ENCODE measurements at places on chromosomes 16 and 17.

DNA sequence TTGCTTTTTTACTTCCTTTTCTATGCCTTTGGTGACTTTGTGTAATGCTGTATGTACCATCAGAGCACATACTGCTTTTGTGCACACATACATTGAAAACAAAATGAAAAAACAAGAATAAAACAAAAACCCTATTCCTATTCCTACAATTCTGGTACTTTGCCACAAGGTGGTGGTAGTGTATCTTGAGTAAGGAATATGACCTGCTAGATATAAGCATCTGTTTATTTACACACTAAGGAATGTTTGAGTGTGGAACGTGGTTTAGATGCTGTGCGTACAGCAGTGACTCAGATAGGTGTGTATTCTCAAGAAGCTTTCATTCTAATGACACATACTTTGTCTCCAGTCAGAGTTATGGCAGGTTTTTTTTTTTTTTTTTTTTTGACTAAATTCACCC lies 606.2 kb downstream of the WWOX start:
- peak; percentile 24 for DNase-seq

- peak; percentile 19 for DNase-seq
Measured at GRCh38 chr16:66020642-66021041, 345.8 kb upstream of the CDH5 start.

DNA sequence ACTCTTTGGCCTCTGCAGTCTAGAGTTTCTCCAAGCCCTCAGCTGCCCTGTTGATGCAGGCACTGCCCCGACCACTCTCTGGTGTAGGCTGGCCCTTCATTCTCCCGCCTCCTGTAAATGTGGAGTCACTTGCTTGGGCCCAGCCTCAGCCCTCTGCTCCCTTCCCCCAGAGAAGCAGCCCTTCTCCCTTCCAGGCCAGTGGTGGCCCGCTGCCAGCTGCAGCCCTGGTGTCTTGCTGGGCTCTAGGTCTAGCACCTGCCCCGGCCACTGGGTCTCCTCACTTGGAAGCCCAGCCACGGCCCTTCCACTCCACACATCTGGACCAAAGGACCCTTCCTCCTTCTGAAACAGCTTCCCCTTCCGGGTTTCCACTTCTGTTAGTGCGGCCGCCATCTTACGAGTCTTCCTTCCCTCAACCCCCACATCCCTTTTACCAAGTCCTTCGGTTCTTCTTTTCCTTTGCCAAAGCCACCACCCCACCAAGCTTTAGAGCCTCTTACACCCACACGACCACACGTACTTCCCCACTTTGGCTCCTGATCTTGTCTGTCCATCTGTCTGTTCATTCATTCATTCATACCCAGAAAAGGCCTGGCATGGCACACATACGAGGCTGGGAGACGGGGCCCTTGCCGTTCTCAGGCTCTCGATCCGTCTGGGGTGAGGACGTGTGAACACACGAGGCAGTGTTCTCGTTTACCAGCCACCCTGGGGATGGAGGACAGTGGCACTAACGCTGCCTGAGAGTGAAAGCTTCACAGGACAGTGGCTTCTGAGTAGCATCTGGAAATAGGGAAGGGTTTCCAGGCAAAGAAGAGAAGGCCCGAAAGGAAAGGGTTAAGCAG lies 68.0 kb downstream of the ABR start:
- DNase-seq = no peak

DNA sequence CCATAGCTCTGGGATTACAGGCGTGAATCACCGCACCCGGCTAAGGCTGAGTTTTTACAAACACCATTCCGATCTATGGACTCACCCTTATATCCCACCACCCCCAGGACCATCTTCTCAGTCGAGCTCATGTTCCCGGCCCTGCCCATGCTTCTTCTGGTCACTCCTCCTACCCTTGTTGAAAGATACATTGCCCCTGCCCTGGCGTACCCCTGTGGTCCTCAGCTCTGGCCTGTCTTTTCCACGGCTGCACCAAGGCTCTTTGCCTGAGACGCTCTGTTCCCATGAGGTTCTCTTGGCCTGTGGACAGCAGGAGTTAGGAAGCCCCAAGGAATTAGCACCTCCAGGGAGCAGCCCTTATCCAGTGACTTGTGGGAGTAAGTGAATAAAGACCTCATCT lies 379.4 kb upstream of the TNRC6C start:
- DNase-seq = no peak

DNA sequence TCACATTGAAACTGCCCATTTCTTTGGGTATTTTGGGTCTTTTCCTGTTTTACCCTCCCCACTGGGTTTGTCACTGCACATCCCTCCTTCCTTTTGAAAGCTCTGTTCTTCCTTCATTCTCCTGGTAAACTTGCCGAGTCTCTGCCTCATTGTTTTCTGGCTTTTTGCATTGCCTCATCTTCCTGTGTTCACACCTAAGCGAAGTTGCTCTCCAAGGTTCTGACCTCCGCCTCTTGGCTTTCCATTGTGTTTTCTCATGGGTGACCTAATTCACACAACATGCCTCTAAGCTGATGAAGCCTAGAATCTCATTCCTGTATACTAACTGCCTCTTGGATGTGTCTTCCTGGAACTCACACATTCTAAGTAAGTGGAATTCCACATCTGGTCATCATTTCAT lies 1096.1 kb upstream of the EEF2KMT start:
- DNase-seq = no peak

All from GM10248 (cell line).